ENCODE measurements at places on chromosomes 12 and 14. TPM values are rescaled to one million over a fixed set of nuclear protein-coding genes. Genes with fewer than 3 reads are reported as not detected.
A peak's percentile ranks its signal among the peaks of the same experiment; 100 is the strongest.

Gene INSM2
- not detected for total RNA-seq

Gene OASL
- 3.1 TPM for total RNA-seq

Gene NOVA1
- total RNA-seq: 0.13 TPM

DNA sequence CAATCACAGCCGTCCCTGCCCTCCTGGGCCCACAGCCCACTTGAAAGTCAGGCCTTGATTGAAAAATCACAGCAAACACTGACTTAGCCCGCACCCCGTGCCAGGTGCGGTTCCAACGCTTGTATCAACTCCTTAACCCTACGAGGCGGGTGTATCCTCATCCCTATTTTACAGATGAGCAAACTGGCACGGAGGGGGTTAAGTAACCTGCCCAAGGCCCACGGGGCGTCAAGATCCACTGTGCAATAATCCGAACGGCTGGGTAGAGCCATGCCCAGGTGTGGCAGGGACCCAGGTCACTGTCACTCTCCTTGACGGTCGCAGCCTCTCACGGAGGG is 583 bp downstream of the DNAH10 start:
- H3K4me3 ChIP-seq: peak overlapping the region; percentile 64
- peaks cover 8% of the 10 kb centered on the region for H3K36me3 ChIP-seq
- H3K27me3 ChIP-seq: peaks cover 14% of the 10 kb centered on the region
- DNase-seq: no peak
- H3K27ac ChIP-seq: no peak overlapping the region

GRCh38 chr12:41907021-41907420 is 237.7 kb downstream of the GXYLT1 start:
- no peak overlapping the region for H3K4me3 ChIP-seq
- no peak for DNase-seq
- no peaks in the 10 kb centered on the region for H3K27me3 ChIP-seq
- no peak overlapping the region for H3K27ac ChIP-seq

DNA sequence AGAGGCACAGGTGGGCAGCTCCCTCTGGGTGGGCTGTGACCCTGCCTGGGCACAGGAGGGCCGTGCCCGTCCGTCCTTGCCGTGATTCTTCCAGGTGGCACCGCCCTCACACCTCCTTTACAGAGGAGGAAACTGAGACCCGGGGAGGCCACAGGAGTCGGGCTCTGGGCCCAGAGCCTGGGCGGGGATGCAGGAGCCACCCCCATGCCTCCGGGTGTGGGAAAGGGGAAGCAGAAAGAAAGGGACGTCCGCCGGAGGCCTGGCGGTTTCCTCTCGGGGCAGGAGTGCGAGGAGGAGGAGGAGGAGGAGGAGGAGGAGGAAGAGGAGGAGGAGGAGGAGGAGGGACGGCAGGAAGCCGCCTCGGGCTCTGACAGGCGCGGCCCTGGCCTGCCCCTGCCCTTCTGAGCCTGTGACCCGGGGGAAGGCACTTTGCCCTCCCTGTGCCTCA is 23.0 kb downstream of the SH2B3 start:
- H3K4me1 ChIP-seq: peaks cover 81% of the 10 kb centered on the region
- peaks cover 20% of the 10 kb centered on the region for H3K36me3 ChIP-seq
- DNase-seq: no peak
- H3K4me3 ChIP-seq: peak overlapping the region; percentile 69
- peak overlapping the region; percentile 88 for H3K27ac ChIP-seq

DNA sequence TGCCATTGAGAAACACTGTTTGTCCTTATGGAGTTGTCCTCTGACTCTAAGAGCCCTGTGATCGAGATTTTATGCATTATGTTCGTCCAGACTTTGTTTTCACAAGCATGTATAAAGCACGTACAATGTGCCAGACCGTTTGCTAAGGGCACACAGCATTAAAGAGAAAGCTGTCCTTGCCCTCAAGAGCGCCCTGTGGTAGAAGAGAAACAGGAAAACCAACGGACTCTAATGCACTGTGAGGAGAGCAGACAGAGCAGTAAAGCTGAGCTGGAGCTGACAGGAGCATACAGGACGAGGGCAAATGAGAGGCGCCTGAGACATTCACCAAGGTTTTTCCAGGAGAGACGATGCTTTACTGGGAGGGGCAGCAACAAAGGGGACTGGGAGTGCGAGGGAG is 66.2 kb upstream of the OVCH1 start:
- peaks cover 11% of the 10 kb centered on the region for H3K27me3 ChIP-seq
- H3K4me1 ChIP-seq: no peaks in the 10 kb centered on the region
- no peak overlapping the region for H3K27ac ChIP-seq
- no peaks in the 10 kb centered on the region for H3K36me3 ChIP-seq
- no peak for DNase-seq
- peak overlapping the region; percentile 40 for H3K4me3 ChIP-seq

- no peaks in the 10 kb centered on the region for H3K4me1 ChIP-seq
- no peak overlapping the region for H3K4me3 ChIP-seq
- H3K36me3 ChIP-seq: no peaks in the 10 kb centered on the region
- no peak overlapping the region for H3K27ac ChIP-seq
Observed at GRCh38 chr12:115118177-115118724, 434.3 kb upstream of the TBX3 start.

- H3K4me1 ChIP-seq: no peaks in the 10 kb centered on the region
- no peak overlapping the region for H3K27ac ChIP-seq
- H3K4me3 ChIP-seq: no peak overlapping the region
Observed at GRCh38 chr12:65892841-65893251, 68.6 kb downstream of the HMGA2 start.

DNA sequence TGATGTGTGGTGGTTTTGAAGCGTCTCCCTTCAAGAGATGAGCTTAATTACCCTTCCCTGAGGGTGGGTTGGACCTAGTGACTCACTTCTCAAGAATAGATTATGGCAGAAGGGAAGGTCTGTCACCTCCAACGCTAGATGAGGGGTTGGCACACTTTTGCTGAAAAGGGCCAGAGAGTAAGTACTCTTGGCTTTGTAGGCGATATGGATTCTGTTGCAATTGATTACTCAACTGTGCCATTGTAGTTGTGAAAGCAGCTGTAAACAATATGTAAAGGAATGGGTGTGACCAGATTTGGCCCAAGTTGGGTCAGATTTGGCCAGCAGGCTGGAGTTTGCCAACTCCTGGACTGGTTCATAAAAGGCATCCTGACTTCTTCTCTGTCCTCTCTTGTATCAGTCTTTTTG is 53.3 kb downstream of the SMIM41 start:
- H3K4me3 ChIP-seq: no peak overlapping the region
- H3K27ac ChIP-seq: no peak overlapping the region
- no peaks in the 10 kb centered on the region for H3K36me3 ChIP-seq
- H3K4me1 ChIP-seq: no peaks in the 10 kb centered on the region
- no peak for DNase-seq

- H3K27ac ChIP-seq: no peak overlapping the region
- H3K27me3 ChIP-seq: no peaks in the 10 kb centered on the region
- H3K36me3 ChIP-seq: no peaks in the 10 kb centered on the region
- no peak for DNase-seq
- H3K4me1 ChIP-seq: no peaks in the 10 kb centered on the region
Observed at GRCh38 chr12:23350808-23351207, 598.7 kb downstream of the SOX5 start.

DNA sequence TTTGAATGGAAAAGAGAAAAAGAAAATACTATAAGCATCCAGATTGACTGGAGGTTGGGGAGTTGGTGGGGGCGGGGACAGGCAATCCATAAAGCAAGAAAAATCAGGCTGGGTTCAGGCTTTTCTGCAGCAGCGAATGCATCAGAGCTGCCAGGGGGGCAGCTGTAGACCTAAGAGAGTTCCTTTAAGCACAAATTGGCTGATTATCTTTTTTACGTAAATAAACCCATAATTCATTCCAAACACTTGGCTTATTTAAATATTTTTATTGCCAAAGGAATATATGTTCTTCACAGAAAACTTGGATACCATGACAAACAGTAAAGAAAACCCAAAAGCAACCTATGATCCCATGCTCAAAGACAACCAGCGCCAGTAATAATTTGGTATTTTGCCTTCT is 10.2 kb downstream of the BDKRB2 start:
- H3K4me3 ChIP-seq: no peak overlapping the region
- H3K4me1 ChIP-seq: no peaks in the 10 kb centered on the region
- H3K27ac ChIP-seq: no peak overlapping the region
- H3K27me3 ChIP-seq: peaks cover 2% of the 10 kb centered on the region
- H3K36me3 ChIP-seq: no peaks in the 10 kb centered on the region

DNA sequence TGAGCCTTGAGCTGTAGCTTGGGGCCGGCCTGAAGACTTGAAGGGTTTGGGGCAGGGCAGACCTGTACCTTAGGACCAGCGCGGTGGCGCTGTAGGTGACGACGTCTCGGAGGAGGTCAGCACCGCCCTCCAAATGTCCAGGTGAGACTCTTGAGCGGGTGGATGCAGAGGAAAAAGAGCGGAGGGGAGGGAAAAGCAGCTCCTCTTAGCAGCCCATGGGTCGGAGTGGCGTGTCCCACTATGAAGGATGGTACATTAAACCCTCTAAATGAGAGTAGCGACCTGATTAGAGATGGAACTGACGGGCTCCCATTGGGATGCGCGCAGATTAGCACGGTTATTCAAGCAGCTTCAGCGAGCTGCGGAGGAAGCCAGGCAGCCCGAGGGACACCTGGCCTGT is 77.0 kb upstream of the MAP1LC3B2 start:
- no peak for DNase-seq
- no peaks in the 10 kb centered on the region for H3K36me3 ChIP-seq
- H3K27me3 ChIP-seq: peaks cover 4% of the 10 kb centered on the region
- H3K4me1 ChIP-seq: peaks cover 10% of the 10 kb centered on the region
- no peak overlapping the region for H3K27ac ChIP-seq

- H3K36me3 ChIP-seq: no peaks in the 10 kb centered on the region
- H3K4me3 ChIP-seq: peak within 1 kb of the TSS; percentile 62
Observed at GRCh38 chr12:54588110-54588889, at the start of gene PPP1R1A. TSS of gene PPP1R1A (minus strand) at chr12:54588659. CDS start at chr12:54588488, 171 bp downstream.

DNA sequence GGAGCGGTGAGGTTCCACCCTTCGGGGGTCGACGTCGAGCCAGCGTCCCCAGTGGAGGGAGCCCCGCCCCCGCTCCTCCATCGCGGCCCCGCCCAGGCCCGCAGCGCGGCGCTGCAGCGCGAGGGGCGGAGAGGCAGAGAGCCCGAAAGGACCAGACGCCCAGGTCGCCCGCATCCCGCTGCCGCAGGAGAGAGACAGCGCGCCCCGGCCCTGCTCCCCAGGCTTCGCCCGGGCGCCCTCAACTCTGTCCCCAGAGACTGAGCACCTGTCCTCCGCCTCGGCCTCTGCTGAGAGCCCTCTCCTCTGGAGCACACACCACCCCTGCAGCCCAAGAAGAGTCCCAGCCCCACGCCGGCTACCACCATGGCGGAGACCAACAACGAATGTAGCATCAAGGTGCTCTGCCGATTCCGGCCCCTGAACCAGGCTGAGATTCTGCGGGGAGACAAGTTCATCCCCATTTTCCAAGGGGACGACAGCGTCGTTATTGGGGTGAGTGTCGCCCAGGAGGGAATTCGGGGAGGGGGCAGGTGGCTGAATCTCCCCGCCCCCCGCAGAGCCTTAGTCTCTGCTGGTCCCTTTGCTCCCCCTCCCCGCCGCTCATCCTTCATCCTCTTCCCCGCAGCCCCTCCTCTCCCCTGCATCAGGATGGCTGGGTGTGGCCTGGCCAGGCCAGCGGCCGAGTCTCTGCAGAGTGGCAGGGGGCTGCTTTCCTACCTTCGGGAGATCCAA is at the start of gene KIF5A:
TSS of gene KIF5A (plus strand) at position 136 of the 732 bp plus-strand sequence. CDS start at position 364, 228 bp downstream.
- peaks cover 2% of the 10 kb centered on the region for H3K36me3 ChIP-seq
- H3K27ac ChIP-seq: peak within 1 kb of the TSS; percentile 11
- H3K4me1 ChIP-seq: peaks cover 35% of the 10 kb centered on the region
- peak; percentile 60 for DNase-seq
- H3K27me3 ChIP-seq: peaks cover 15% of the 10 kb centered on the region

DNA sequence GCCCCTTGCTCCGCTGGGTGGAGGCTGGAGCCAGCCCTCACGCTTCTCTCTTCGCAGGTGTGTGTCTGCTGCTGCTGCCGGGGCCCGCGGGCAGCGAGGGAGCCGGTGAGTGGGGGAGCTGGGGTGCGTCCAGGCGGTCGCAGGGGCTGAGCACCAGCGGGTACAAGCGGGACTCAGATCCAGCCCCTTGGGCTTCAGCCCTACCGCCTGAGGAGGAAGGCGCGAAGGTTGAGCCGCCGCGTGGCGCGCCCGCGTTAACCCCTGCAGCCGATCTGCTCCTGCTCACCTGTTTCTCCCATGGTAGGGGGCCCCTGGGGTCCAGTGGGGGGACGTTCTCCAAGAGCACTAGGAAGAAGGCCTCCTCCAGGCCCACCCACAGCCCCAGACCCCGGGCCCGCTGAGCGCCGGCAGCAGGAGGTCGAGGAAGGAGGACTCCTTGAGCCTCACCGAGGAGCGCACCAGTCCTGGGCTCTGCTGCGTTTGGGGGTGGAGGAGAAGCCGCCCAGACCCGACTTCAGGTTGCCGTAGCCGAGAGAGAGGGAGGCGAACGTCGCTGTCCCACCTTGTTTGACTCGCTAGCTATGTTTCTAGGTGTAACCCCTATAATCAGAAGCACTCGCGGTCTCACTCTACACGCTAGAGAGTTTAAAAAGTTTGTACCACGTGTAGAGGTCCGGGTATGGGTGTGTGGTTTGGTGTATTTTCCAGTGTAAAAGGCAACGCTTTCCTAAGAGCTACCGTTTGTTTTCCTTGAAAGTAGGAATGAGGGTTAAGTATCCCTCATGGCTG is 834 bp downstream of the COCH start:
- H3K4me1 ChIP-seq: peaks cover 5% of the 10 kb centered on the region
- H3K36me3 ChIP-seq: no peaks in the 10 kb centered on the region
- no peak for DNase-seq
- peaks cover 56% of the 10 kb centered on the region for H3K27me3 ChIP-seq
- H3K4me3 ChIP-seq: peak overlapping the region; percentile 79
- H3K27ac ChIP-seq: no peak overlapping the region

- H3K27ac ChIP-seq: peak overlapping the region; percentile 35
- DNase-seq: peak; percentile 26
- H3K36me3 ChIP-seq: peaks cover 10% of the 10 kb centered on the region
- H3K4me1 ChIP-seq: peaks cover 31% of the 10 kb centered on the region
- peak overlapping the region; percentile 28 for H3K4me3 ChIP-seq
Observed at GRCh38 chr12:50597200-50598195, 92.7 kb downstream of the DIP2B start.

DNA sequence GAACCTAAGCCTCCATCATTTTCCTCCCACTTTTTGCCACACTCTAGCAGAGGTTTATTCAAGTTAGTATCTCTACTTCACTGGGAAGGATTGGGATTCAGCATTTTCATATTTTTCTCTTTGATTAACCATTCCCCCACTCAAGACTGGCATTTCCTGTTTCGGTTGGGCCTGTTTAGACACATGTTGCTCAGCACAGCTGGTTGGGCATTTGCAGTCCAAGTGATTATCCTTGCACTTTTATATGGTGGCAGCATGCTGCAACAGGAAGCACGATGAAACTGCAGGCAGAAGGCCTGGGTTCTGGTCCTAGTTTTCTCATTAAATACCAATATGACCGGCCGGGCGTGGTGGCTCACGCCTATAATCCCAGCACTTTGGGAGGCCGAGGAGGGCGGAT is 182.9 kb upstream of the GRIN2B start:
- DNase-seq: no peak
- H3K4me1 ChIP-seq: no peaks in the 10 kb centered on the region
- H3K27ac ChIP-seq: no peak overlapping the region
- no peaks in the 10 kb centered on the region for H3K36me3 ChIP-seq
- peaks cover 5% of the 10 kb centered on the region for H3K27me3 ChIP-seq
- no peak overlapping the region for H3K4me3 ChIP-seq

All from activated T-helper 1 cell treated with anti-CD3 and anti-CD28 coated beads, Interleukin-12 subunit alpha, Interleukin-12 subunit beta, Interleukin-2, Interleukin-4 antibody, amounts not matched to agents 30 ng/mL and 10 ng/mL and 1 ng/mL, durations not matched to agents 14 hours and 24 hours and 36 hours (primary cell).